ENCODE measurements at places on chromosomes 6 and 20.

DNA sequence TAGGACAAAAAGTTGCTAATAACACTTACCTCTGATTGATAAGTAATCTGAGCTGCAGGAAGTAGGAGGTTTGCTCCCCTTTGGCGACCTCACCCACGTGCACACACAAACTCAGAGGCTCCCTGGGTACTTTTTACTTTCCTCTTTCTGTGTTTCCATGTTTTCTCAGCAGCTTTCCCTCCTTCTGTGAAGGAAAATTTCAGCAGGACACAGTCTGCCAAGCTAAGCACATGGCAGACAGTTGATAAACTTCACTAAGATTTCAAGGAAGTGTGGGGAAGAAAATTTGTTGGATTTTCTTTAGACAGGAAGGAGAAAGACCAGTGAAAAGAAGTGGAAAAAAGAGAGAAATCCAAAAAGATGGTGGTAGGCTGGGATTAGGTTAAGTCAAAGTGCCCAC, 215.5 kb upstream of the ARG1 start:
- no peak for DNase-seq

DNA sequence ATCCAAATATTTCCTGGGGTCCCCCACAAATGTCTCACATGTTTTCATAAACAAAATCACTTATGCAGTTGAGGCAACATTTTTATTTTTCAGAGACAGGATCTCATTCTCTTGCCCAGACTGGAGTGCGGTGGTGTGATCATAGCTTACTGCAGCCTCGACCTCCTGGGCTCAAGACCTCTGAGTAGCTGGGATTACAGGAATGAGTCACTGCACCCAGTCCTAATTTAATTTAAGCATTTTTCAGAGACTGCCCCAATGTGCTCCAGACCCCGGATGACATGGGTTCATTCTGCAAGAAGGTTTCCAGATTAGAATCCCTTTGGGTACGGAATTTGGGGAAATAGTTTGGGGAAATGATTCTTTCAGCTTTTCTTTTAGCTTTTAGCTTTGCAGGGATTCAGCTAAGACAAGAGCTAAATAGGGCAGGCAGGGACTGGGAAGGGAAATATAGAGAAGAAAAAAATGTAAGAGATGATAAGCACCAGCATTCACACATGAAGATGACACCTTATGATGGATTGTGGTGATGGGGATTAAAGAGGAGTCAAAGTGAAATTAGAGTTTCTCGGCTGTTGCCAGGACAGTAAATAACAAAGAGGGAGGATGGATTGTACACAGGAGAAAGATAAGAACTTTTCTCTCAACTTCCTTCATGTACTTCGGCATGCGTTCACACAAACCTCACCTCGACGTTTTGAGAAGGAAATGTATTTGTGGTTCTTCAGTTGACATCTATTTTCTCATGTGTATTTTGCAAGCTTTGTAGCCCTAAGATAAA, 169.4 kb upstream of the TAB2 start:
- DNase-seq = no peak

GRCh38 chr20:39660226-39660625, 698.1 kb downstream of the DHX35 start:
- no peak for DNase-seq

- DNase-seq = no peak
These were observed 14.5 kb downstream of the ARHGAP18 start for GRCh38 chr6:129695373-129696027.

DNA sequence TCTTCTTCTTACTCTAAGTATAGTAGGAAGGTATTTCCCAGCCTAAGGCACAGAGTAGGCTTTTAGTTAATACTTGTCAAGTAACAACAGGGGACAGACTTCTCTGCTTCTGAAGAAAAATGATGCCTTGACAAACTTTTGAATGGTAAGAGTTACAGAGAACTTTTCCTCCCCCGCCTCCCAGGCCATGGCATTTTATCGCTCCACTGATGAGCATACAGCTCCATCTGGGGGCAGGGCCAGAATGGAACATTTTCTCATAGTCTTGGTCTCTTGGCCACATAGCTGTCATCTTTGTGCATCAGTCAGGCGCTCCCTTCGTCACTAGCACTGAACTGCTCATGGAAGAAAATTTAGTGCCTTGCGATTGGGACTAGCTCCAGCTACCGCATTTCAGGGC, 1066.8 kb upstream of the CITED2 start:
- peak; percentile 46 for DNase-seq

GRCh38 chr20:34388000-34388399, 24.9 kb downstream of the ITCH start:
- DNase-seq = no peak

DNA sequence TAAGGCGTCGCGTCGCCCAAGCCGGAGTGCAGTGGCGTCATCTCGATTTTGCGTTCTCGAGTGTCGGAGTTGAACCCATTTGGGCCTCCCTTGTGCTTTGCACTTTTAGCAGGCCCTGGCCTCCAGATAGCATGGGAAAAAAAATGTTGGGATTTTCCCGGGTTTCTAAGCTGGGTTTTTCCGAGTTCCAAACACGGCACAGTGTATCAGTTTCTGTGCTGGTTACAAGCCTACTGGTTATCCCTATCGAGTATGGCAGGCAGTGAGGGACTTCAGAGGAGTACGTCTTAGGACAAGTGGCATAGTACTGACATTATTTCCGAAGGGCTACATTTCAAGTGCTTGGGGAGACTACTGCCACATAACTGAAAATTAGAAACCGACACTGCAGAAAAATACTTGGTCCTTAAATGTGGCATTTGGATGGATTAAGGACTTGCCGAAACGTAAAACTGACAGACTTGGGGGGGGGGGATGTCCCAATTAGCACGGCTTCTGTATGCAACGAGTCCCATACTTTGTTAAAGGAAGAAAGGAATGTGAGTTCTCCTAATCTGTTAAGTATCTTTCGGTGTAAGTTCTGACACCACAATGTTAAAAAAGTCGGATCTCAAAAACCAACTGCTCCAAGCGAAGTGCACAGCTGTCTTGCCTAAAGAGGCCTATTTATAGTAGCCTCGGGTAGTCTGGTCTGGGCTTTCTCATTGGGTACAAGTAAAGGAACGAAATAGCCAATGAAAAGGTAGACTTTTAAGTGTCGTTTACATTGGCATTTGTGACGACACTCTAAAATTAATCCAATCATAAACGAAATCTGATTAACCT, 70.2 kb downstream of the HFE start:
- DNase-seq = peak; percentile 72

- no peak for DNase-seq
These were observed 54.3 kb downstream of the PDE7B start for GRCh38 chr6:135905604-135906300.

GRCh38 chr6:142045380-142046278, 87.1 kb upstream of the GJE1 start:
- no peak for DNase-seq

- DNase-seq = no peak
These were observed 122.2 kb downstream of the PHF3 start for GRCh38 chr6:63757826-63758225.

GRCh38 chr6:164130151-164130550, 715.6 kb downstream of the QKI start:
- no peak for DNase-seq

GRCh38 chr6:111776236-111777221, 96.7 kb downstream of the FYN start:
- DNase-seq = no peak

DNA sequence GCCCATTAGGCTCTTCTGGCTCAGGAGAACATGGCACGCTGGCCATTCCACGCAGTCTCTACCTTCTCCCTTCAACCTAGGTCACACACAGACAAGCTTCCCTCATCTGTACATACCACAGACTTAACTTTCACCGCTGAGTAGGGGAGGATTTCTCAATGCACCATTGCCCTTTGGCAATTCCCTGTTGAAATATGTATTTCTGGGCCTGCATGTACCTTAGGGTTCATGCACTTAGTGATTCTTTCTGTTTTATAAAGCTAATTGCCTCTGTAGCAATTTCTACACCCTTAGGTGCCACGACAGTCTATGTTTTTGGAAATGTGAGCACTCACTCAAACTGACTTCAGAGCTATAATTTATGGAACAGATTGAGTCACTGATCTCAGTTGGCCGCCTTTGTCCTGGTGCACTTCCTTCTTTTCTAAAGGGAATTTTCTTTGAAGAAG, 253.8 kb upstream of the PRDM1 start:
- no peak for DNase-seq

DNA sequence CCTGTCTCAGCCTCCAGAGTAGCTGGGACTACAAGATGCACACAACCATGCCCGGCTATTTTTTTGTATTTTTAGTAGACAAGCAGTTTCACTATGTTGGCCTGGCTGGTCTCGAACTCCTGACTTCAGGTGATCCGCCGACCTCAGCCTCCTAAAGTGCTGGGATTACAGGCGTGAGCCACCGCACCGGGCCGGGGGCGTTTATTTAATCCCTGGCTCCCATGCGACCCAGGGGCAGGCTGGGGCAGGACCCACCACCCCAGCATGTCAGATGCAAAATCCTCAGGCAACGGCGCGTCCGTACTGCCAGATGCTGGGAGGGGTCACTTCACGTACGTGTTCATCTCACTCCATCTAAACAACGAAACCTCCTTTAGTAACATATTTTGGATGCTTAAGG, 518.7 kb upstream of the NOX3 start:
- no peak for DNase-seq

- DNase-seq = no peak
These were observed 237.7 kb downstream of the ARHGAP18 start for GRCh38 chr6:129472239-129472638.

DNA sequence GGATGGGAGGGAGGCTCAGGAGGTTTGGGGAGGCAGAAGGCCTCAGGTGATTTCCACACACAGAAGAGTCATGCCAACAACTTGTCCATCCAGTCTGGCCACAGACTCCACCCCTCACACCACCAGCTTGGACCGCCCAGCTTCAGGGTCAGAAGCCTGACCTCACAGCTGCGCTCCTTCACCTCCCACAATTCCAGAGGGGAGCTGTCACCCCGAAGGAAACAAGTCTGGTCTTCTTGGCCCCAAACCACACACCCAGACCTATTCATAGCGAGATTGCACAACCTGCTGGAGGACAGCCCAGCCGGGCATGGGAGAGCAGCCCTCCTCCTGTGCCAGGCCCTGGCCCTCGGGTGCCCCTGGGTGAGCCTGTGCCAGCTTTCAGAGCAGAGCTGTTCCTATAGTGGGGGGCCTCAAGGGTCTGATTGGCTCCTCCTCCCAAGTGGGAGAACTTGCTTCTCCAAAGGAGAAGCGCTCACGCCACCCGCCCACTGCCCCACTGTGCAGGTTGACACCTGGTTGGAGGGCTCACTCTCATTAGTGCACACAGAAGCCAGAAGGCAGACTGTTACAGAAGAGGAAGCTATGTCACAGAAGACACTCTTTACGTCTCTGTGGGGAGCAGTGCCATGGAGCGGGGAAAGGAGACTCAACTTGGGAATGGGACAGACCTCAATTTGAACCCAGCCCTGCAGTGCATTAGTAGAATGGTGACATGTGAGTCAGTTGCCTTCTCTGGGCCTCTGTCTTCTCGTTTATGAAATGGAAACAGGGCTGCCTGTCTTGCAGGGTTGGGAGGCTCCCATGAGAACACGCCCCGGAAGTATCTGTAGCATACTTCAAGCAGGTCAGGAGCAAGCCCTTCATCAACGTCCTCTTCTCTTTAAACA, 128.8 kb downstream of the FOXO3 start:
- no peak for DNase-seq

GRCh38 chr6:170545405-170545804, 7.7 kb downstream of the PSMB1 start:
- DNase-seq = no peak

DNA sequence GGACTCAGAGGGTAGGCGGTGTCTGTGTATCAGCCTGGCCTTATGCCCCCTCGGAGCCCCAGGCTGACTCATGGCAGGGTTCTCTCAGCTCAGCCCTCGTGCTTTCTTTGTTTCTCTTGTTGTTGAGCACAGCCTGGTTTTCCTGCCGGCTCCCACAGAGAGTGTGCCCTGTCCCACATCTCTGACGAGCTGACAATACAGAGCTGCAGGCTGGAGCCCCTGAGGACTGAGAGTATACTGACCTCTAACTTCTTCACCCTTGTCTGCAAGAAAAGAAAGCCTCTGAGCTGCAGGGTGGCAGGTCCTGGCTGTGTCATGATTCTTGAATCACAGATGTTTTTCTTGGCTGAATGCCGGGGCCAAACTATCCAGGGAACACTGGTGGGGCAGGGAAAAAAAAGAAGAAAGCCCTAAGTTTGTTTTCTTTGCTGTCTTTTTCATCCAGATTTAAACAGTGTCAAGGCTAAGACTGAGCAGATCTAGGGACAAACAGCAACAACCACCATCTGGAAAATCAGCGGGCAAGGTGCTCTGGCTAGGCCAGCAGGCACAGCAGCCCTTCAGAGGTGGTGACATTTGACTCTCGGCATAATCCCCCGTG, 63.3 kb upstream of the ZNF133 start:
- no peak for DNase-seq

DNA sequence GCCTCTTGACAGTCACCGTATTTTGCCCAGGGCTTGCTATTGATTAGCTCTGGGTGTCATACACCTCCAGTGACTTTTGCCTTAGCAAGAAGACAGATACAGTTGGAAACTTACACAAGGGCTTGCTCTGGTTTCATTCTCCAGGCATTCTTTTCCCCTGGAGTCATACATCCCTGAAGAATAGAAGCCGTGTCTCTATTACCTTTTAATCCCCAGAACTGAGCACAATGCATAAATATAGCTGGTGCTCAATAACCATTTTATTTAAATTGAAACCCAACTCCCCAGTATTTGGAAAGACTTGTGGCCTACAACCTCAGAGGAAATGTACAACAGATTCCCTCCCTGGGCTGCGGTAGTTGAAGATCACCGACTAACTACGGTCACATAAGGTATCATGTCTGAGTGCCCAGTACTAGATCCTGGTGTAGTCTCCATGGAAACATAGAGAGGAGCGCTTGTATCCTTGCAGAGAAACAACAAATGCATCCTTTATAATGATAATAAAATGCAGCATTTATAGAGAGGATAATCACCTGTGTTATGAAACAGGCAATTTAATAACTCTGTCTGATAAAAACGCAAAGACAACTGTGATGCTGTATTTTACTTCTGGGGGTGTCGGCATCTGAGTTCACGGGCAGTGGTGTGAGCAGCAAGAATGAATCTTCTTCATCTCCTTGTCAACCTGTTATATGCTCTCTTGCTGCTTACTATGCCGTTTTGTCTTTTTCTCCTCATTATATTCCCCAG, 401.2 kb upstream of the AGPAT4 start:
- no peak for DNase-seq

GRCh38 chr20:15673206-15673605, 900.0 kb downstream of the KIF16B start:
- DNase-seq = no peak

- no peak for DNase-seq
These were observed 40.9 kb upstream of the GCM1 start for GRCh38 chr6:53189554-53189953.

- DNase-seq = no peak
These were observed 179.5 kb upstream of the SYNDIG1 start for GRCh38 chr20:24289737-24290481.

DNA sequence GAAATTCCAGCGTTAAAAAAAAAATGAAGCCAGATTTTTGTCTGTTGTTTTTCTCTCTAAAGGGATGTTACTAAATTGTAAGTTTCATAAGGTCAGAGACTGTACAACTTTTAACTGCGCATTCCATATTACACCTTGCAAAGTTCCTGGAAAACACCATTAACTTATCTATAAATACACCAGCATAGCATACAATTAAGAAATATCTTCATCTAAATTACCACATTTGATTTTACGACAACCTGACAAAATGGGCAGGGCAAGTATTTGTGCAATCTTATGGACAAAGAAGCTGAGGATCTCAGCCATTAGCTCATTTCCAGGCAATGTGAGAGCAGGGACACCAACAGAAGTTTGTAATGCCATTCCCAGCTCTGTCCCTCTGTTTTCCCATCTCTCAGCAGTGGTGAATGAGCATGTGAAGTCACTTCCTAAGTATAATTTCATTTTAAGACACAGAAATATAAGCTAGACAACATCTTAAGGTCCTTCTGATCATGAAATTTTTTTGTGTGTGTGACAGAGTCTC, 12.9 kb upstream of the GCM1 start:
- no peak for DNase-seq
